B cell (primary cell): ENCODE measurements at places on chromosomes 16 and 17.

DNA sequence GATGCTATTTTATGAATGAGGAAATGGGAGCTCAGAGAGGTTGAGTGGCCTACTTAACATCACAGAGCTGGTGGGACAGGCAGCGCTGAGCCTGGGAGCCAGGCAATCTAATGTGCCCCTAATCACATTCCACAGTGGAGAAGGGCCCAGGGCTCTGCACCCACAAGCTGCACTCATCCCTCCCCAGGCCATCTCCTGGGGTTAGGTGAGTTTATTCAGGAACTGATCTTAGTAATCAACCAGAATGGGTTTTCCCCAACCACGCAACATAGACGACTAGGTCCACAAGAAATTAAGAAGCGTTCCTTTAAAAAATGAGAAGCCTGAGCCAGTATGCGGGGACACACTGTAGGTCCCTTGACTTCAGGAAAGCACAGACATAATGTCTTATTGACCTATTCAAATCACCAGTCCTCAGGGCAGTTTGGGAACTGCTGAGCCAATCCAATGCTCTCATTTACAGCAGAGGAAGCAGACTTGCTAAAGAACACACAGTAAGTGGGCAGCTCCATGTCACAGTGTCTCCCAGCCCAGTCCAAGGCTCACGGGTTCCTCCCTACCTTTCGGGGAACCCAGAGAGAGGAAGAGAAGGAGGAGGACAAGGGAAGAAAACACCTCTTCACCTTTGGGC, 2.3 kb downstream of the MPP3 start:
- no peak for DNase-seq

DNA sequence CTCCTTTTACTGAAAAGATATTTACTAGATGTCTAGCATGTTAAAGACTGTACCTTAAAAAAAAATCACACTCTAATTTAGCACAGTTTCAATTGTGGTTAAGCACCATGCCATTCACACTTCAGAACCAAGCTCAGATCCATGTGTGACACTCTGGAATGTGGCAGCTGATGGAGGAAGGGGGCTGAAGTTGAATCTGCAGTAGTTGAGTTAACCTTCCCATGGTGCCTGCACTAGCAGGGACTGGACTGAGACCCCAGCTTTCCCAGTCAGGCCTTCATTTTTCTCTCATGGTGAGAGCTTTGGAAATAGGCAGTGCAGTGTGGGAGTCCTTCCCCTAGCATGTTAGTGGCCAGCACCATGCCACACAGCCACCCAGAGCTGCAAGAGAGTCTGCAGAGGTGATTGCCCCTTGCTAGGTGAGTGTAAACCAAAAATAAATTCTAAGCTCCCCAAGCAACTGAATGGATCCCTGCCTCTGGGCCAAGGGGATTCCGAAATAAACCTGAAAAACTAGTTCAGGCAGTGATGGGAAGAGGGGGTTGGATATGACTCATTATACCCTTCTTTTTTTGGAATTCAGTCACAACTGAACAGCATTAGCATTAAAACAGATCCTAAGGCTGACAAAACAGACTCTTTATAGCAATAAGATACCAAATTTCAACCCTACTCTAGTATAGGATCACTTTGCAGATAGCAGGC, 208.5 kb downstream of the WWOX start:
- DNase-seq: no peak

GRCh38 chr17:40417258-40417608, 463 bp downstream of the TOP2A start:
- no peak for DNase-seq

DNA sequence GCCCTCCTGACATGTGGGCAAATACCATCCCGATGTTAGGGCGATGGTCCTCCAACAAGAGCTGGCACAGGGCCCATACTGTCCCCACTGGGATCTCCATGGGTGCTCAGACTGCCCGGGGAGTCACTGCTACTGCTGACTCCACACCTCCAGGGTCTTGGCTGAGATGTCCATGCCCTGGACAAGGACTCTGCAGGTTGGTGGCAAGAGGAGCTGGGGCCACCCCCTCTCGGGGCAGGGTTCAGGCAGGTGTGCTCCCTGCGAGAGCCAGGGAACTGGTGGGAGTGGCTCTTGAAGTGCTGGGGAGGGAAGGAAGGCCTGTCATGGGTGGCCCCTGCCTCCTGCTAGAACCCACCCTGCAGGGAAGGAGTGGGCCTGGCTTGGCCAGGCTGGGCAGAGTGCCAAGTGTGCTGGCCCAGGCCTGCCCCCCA, 6.4 kb downstream of the CASKIN2 start:
- no peak for DNase-seq

DNA sequence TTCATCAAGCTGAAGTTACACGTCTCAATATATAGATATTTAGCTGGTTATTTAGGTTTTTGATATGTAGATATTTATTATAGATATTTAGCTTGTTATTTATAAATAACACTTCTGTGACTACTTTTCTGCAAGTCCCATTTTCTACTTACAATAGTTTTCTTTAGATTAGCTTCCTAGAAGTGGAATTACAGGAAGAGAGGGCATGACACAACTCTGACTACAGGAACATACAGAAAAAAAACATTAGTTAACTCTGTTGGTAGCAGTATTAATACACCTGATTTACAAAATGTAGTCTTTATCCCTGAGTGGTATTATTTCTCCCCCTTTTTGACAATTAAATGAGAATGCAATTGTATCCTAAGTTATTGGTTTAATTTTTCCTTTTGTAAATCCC, 21.2 kb upstream of the CCL1 start:
- DNase-seq: no peak

DNA sequence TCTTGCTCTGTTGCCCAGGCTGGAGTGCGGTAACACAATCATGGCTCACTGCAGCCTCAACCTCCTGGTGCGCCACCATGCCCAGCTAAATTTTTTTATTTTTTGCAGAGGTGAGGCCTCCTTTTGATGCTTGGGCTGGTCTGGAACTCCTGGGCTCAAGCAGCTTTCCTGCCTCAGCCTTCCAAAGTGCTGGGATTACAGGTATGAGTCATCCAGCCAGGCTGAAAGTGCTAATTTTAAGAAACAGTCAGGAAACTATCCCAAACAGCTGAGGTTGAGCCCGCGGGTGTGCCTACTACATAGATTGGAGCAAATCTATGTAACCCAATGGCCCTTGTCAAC, 738 bp upstream of the XPO6 start:
- DNase-seq: no peak

DNA sequence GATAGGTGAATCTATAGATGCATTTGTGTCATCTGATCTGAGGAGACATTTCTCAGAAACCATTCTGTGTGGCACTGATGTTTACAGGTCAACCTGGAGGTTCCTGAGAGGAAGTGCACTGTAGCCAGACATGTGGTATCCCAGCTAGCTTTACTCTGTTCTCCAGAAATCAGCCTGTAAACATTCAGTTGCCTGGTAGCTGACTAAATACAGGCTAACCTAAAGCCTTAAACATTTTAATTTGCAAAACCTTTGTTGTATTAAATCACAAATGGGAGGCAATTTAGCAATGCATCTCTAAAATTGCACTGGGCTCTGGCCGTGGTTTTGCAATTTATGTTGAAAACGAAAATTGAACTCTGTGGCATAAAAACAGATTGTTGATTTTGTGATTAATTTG, 207.6 kb downstream of the FTO start:
- no peak for DNase-seq

GRCh38 chr16:85541181-85541580, 71.9 kb upstream of the GSE1 start:
- DNase-seq: no peak

- no peak for DNase-seq
Observed at GRCh38 chr17:18160128-18160856, 23.3 kb upstream of the ALKBH5 start.

- peak; percentile 34 for DNase-seq
Observed at GRCh38 chr17:49576088-49576916, 631 bp downstream of the NXPH3 start.

GRCh38 chr16:68264128-68265077, at the start of gene SLC7A6:
SLC7A6 (plus strand) TSS chr16:68264526; CDS start chr16:68274727, 10,201 bp downstream.
- peak; percentile 89 for DNase-seq

DNA sequence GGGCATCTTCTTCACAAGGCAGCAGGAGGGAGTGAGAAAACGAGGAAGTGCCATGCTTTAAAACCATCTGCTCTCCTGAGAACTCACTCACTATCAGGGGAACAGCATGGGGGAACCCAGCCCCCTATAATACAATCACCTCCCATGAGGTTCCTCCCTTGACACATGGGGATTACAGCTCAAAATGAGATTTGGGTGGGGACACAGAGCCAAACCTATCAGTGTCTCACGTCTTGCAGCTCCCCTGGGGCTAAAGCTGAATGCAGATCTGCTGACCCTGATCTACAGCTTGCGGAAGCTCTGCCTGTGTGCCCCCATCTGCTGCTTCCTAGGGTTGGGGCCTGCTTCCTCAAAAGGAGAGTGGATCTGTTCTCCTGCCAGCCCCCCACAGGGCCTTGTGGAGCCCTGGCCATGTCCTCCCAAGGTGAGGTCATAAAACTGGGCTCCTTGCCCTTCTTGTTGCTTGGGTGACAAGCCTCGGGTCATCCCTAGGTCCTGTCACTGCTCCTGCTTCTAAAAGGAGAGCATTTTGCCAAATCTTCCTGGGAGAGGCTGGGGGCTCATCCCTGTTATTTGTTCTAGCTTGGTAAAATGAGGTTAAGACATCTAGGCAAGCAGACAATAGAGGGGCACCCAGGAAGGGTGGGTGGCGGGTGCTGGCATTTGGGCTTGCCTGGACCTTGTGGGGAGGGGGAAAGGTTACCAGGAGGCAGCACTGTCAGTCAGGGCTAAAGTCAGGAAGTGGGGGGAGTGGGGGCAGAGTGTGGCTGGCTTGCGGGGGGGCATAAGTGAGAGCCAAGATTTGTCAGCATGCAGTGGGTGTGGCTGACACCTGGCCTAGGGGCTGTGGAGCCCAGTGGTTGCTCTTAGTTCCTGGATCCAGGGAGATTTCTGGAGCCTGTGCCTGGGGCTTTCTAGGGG, 16.0 kb downstream of the KRT33A start:
- DNase-seq: no peak

DNA sequence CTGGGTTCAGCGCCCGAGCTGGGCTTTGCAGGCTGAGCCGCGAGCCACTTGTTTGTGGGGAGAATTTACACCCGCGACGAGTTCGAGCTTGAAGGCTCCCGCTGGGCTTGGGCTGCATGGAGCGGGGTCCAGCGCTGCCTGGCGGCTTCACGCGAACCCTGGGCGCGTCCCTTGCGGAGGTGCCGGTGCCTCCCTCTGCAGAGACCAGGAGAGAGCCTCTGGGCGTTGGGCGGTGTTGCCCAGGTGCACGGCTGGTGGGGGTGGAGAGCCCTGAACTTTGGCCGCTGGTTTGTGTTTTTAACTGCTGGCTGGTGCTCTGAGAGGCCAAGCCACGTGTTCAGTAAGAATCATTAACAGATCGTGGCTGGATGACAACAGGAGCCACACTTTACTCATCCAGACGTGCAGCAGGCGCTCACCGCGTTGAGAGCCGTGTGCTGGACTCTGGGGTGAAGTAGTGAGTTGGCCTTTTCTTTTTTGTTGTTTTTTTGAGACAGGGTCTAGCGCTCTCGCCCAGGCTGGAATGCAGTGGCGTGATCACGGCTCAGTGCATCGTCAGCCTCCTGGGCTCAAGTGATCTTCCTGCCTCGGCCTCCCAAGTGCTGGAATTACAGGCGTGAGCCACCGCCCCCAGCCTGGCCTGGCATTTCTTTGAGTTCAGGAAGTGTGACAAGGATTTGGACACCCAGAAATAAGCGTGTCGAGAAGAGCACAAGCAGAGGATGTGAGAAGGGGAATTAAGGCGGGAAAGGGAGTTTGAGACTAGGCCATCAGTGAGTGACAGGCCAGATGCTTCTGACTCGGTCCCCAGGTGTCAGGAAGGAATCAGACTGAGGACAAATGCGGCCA, 827 bp downstream of the CDK10 start:
- DNase-seq: no peak

- DNase-seq: peak; percentile 95
Observed at GRCh38 chr16:30091474-30092372, at the start of gene TBX6. TBX6 (minus strand) TSS chr16:30091924; CDS start chr16:30091193, 731 bp downstream.

- DNase-seq: no peak
Observed at GRCh38 chr16:81526935-81527334, 82.3 kb downstream of the CMIP start.

- no peak for DNase-seq
Observed at GRCh38 chr16:19749571-19750080, 31.6 kb downstream of the IQCK start.

DNA sequence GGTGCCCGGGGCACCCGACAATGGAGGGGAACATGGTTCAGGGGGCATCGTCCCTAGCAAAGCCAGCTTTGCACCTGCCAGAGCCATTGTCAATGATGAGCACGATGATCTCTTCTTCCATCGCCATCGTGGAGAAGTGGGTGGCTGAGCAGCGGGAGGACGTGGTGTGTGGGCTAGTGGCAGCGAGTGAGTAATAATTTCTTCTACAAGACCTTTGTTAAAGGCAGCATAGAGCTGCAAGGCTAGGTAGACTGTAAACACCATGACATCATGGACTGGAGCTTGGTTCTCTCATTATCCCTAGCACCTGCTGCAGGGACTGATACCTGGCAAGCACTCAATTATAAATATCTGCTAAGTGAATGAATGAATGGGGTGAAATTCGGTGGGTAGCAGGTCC, 6.7 kb upstream of the HEATR3 start:
- no peak for DNase-seq

DNA sequence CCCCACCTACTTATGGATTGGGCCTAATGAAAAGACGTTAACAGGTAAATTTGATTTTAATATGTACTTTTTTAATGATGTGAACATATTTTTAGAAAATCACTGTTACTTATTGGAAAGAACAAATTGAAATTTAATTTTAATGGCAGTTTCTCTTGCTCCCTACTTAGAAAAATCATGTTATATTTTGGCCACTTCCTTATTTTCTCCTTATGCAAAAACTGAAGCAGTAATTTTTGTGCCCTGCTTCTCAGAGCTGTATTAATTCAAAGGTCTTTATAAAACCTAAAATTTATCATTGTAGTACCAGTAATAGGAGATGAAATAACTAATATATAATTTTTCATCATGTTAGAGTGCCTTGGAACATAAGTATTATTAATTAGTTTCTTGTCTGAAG, 2.8 kb downstream of the ZPBP2 start:
- peak; percentile 43 for DNase-seq

DNA sequence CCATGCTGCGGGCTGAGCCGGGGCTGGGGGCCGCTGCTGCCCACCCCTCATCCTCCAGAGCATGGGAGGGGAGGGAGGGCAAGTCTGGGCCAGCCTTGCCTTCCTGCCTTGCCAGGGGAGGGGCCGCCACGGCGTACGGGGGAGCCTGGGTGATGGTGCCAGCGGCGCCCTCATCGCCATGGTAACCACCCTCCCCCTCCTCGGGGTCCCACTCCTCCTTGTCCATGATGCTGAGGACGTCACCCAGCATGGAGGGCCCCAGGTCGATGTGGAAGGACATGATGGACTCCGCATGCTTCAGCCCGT, 23.9 kb upstream of the CPSF4L start:
- no peak for DNase-seq

DNA sequence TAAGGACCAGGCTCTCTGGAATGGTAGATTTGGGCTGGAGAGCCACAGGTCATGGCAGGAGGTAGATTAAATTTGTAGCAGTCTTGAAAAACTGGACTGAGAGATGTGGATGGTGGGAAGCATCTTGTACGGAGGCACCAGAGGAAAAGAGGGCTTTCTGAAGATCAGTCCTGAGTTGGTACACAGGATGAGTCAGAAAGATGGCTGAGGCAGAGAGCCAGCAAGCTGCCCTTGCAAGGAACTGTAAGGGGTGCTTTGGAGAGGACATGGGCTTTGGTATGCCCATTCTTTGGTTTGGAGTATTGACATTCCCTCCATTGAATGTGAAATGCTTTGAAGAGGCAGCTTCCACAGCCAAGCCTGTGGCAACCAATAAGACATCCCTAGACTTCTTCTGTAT, 55.9 kb downstream of the MYOCD start:
- no peak for DNase-seq
